KBM-7 (cell line): ENCODE measurements at places on chromosomes 1 and 21.

- no peak for DNase-seq
Measured at GRCh38 chr1:183620311-183620710, 15.3 kb downstream of the ARPC5 start.

DNA sequence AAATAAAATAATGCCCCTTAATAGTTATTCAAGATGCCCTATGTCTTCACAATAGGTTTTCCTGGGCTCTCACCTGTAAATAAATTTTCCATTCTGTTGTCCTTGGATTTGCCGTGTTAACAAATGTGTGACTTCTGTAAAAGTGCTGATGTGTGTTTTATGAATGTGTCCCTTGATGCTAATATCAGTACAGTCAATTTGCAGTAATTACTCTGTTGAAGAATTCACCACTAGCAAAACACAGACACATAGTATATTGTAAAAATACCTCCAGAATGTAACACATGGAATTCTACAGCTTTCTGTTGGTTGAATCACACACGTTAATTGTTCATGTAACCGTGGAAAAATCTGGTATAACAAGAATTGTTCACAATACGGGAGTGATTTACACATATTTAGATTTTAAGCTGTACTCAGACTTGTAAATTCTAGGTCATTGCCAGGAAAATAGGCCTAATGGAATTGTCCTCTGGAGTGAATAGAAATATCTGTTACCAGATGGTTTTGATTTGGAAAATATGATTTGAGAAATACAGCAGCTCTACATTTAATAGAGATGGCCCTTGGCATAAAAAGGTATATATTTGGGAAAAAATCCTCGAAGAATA lies 36.7 kb upstream of the KCNK2 start:
- no peak for DNase-seq

DNA sequence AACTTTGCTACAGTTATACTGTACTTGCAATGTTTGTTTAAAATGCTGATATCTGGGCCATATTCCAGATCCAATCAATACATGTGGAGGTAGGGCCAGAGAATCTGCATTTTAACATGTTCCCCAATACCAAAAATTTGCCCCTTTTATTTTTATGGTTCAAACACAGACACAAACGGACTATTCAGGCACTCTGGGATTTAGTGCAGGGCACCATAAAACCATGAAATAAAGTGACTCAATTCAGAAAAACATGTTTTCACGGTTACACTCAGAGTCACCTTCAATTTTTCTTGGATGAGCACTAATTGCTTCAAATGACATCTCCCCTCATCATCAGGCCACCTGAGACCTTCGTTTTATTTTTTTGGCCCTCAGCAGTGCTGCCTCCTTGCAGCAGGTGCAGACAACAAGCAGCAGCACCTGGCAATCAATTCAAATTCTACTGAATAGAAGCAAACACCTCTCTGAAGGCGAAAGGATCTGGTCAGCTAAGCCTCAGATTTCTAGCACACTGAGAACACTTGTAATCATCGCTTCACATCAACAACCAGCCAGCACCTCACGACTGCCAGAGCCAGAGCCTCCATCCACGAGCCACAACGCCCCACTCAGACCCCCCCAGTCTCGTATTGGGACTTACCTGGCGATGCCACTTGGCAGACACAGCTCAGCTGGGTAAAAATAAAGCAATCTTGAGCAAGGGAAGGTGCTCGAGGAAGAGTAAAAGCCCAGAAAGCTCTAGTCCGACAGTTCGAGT lies 1.1 kb downstream of the ERO1B start:
- no peak for DNase-seq

GRCh38 chr1:222821239-222821638 lies 6.4 kb downstream of the DISP1 start:
- DNase-seq: no peak
